Muscle of back (tissue), 13 donors: ENCODE measurements at places on chromosomes 2 and 18. TPM values are rescaled to one million over a fixed set of nuclear protein-coding genes. Genes with fewer than 3 reads are reported as not detected.

- no peak for DNase-seq
Measured at GRCh38 chr2:120471166-120471565, 125.2 kb downstream of the INHBB start.

DNA sequence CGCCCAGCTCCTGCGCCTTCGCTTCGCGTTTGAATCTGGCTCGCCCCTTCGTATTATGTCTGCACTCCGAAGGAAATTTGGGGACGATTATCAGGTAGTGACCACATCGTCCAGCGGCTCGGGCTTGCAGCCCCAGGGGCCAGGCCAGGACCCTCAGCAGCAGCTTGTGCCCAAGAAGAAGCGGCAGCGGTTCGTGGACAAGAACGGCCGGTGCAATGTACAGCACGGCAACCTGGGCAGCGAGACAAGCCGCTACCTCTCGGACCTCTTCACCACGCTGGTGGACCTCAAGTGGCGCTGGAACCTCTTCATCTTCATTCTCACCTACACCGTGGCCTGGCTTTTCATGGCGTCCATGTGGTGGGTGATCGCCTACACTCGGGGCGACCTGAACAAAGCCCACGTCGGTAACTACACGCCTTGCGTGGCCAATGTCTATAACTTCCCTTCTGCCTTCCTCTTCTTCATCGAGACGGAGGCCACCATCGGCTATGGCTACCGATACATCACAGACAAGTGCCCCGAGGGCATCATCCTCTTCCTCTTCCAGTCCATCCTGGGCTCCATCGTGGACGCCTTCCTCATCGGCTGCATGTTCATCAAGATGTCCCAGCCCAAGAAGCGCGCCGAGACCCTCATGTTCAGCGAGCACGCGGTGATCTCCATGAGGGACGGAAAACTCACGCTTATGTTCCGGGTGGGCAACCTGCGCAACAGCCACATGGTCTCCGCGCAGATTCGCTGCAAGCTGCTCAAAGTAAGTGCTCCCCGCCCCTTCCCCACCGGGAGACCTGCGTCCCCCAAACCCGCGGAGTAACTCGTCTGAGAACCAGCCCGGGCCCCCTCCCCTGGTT, 453 bp downstream of the KCNJ3 start:
- DNase-seq: no peak

- DNase-seq: no peak
Measured at GRCh38 chr2:112843836-112844235, 7.3 kb upstream of the IL1B start.

DNA sequence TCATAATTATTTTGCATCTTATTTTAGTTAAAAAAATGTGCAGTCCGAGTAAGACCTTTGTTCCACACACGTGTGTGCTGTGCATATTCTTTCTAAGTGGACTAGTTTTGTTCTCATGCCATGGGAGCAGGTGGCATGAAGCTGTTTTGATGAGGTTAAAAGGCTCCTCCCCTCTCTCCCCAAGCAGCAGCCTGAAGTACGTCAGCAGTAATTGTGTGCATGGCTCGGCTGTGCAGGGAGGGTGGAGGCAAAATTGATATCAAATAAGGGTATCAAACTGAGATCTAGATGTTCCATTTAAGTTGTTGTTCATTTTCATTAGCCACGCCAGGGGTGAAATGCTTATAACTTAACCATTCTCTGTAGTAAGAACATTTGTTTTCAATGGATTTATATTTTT, at the start of gene NYAP2:
Gene NYAP2, plus strand, starts transcription at position 207 of the 400 bp plus-strand sequence. CDS start 9,171 bp downstream, outside the sequence.
- no peak for DNase-seq

DNA sequence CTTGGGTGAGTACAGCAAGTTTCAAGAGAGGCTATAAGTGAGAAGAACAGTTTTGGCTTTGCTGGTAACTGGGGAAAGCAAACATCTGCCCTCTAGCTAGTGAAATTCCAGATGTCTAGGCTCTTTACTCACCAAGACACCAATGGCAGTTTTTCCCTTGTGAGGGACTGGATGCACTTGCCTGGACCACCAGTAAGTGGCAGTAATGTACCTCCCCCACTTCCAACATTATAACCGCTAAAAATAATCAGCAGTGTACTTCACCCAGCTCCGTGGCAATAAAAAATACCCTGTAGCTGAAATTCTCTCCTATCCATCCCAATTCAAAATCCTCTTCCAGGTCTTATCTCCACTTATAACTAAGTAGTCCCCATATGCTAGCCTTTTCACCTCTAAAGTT, 383.9 kb downstream of the ARHGAP15 start:
- no peak for DNase-seq

GRCh38 chr2:121030523-121030922, 254.5 kb downstream of the TFCP2L1 start:
- DNase-seq: no peak

- no peak for DNase-seq
Measured at GRCh38 chr18:79413426-79413825, 17.7 kb downstream of the NFATC1 start.

- no peak for DNase-seq
Measured at GRCh38 chr2:216424274-216424673, 12.0 kb downstream of the SMARCAL1 start.

DNA sequence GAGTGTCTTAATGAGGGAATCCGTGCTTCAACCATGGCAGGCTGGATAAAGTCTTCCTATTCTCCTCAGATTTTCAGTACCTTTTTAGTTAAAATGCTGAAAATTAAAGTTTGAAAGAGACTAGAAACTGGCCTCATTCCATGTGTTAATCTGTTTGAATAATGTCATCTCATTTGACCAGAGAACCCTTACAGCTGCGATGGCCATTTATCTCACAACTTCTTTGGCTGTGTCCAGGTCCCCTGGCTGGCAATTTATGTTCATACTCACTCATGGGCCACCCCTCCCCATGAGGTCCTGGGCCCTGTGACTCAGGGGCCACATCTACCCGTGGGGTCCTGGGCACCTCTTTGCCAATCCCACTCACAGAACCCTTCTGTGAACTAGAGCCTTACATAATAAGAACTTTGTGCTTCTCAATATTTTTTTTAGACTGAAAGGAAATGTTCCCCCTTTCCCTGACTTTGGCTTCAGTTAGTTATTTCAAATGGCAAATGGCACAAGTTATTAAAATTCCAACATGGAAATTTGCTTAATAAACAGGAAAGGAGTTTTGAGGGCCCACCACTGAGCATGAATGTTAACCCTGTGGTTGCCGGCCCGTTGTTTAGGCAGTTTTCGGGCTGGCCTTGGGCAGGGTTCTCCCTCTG, 134.6 kb downstream of the UXS1 start:
- no peak for DNase-seq

DNA sequence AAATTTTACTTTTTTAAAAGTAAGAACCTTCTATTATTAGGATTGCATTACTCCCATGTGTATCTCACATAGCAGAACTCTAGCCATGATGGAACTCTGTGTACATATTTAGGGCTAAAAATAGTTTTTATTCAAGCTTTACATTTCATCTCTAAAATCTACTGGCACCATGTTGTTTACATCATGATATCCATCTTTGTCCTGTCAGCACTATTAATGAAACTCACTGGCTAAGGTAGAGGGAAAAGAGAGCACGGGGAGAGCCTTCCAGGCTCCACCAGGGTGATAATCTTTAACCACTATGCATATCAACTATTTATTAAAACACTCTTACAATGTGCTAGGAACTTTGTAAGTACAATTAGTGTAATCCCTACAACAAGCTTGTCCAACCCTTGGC, 34.7 kb downstream of the RAD51AP2 start:
- no peak for DNase-seq

DNA sequence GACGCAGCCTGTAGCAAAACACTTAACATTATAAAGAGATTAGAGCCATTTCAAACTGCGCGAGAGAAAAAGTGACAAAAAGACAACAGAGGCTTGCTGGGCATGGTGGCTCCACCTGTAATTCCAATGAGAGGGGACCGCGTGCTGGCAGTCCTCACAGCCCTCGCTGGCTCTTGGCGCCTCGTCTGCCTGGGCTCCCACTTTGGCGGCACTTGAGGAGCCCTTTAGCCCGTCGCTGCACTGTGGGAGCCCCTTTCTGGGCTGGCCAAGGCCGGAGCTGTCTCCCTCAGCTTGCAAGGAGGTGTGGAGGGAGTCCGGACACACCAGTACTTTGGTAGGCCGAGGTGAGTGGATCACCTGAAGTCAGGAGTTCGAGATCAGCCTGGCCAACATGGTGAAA, 9.3 kb upstream of the IFIH1 start:
- no peak for DNase-seq

GRCh38 chr2:4973973-4974372, 718.2 kb upstream of the SOX11 start:
- DNase-seq: no peak

- no peak for DNase-seq
Measured at GRCh38 chr2:174038462-174038861, 73.3 kb upstream of the SP3 start.

Gene EN1
- polyA plus RNA-seq: 7.4 TPM

Gene TOGARAM2
- 0.46 TPM for polyA plus RNA-seq

Gene MAP2
- polyA plus RNA-seq: 8.8 TPM

Gene CHRND
- 152 TPM for polyA plus RNA-seq

Gene PCARE
- 0.27 TPM for polyA plus RNA-seq

Gene SERPINB11
- polyA plus RNA-seq: not detected

Gene SLC19A3
- 1.4 TPM for polyA plus RNA-seq

Gene ANKRD12
- 16.9 TPM for polyA plus RNA-seq
